ENCODE measurements at places on chromosomes 1 and 21. TPM values are rescaled to one million over a fixed set of nuclear protein-coding genes. Genes with fewer than 3 reads are reported as not detected.

DNA sequence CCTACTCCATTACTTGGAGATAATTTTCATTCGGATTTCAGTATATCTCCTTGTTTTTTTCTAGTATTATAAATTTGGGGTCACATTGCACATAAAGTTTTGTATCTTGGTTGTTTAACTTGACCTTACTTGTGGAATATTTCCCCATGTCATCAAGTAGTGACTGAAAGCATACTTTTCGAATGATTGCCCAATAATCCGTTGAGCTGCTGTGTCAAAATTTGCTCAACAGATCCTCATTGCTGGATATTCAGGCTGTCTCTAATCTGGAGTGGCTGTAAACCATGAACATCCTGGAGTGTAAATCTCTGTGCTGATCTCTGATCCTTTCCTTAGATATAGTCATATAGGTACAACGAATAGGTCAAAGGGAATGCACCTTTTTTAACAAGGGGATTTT lies 4.9 kb downstream of the NIPAL3 start:
- DNase-seq, result no peak

DNA sequence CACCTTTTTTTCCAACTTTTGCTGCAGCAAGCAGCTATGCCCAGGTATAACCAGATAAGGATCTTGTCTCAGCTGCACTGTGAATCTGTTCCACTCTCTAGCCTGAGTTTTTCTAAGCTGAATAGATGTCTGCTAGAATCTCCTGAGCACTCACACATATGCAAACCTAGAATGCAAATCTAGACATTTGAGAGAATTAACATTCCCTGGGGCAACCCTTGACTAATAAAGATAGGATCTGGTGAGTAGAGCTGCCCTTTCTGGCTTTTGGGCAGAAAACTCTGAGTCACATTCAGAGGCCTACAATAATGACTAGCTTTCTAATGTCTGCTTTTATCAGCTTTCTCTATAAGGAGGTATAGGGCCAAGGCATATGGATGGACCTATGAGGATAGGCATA lies 61.4 kb upstream of the BARHL2 start:
- DNase-seq, result no peak

UTS2 gene
- not detected for total RNA-seq

DNA sequence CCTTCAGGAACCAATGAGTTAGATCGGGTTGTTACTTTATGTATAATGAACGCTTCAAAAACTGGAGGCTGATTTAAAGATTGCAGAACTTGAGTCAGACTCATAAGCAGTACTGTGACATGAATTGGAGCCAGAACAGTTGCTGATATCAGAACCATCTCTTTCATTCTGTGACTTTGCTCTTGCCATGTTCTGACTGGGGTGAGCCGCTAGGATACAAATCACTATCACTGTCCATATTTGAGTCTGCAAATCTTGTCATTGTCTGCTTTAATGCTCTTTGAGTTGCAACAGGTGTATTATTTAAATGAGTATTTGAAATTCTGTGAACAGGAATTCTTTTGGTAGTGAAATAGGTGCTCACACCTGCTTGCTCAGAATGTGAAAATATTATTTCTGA lies 52.5 kb downstream of the LRIG2 start:
- no peak for DNase-seq

DNA sequence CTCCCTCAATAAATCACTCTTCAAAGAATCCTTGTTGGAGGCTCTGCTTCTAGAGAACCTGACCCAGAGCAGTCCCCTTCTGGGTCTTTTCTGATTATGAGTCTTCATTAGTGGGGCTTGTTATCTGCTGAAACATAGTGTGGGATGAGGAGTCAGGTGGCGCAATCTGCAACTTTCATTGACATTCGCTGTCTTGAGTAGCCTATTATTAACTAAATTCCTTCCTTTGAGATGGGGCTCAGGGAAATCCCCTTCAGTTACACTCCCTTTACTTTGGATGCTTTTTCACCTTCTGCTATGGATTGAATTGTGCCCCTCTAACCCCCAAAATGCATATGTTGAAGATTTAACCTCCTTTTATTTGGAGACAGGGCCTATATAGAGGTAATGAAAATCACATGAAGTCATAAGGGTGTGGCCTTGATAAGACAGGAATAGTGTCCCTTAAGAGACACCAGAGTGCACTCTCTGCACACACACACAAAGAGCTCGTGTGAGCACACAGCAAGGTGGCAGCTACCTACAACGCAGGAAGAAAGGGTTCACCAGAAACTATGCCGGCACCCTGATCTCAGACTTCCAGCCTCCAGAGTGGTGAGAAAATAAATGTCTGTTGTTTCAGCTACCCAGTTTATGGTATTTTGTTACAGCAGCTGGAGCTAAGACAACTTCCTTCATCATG lies 19.5 kb downstream of the DIO1 start:
- DNase-seq, result no peak
